Smooth muscle cell of trachea (primary cell): ENCODE measurements at places on chromosomes 12 and 14. TPM values are rescaled to one million over a fixed set of nuclear protein-coding genes. Genes with fewer than 3 reads are reported as not detected.

Gene PHLDA1
- total RNA-seq, result 131 and 269 TPM in 2 replicates

Gene FOXN4
- total RNA-seq, result not detected in 2 replicates

Gene LRP1-AS
- total RNA-seq, result not detected in 2 replicates

Gene TSHR
- 0.33 TPM in 1 of 2 replicates, not detected in the other for total RNA-seq

Gene NKX2-1
- total RNA-seq, result not detected in 2 replicates

Gene AQP2
- total RNA-seq, result not detected in 2 replicates

Gene NELL2
- total RNA-seq, result not detected in 2 replicates

Gene KRT3
- not detected in 2 replicates for total RNA-seq

Gene ADAMTS20
- total RNA-seq, result not detected in 2 replicates

Gene PPM1H
- 0.29 and 0.66 TPM in 2 replicates for total RNA-seq

Gene TUBA1B
- 1,870 and 4,279 TPM in 2 replicates for total RNA-seq

Gene CEBPE
- total RNA-seq, result not detected in 2 replicates

Gene CDKN1B
- 42.8 and 43.5 TPM in 2 replicates for total RNA-seq

Gene FLRT2
- 6.4 and 15.5 TPM in 2 replicates for total RNA-seq

Gene GLT8D2
- total RNA-seq, result 48.5 and 66.3 TPM in 2 replicates

Gene DYRK4
- 36.2 and 52.7 TPM in 2 replicates for total RNA-seq

Gene SP7
- not detected in 2 replicates for total RNA-seq

Gene DHRS4L2
- total RNA-seq, result 18.5 and 25.0 TPM in 2 replicates

Gene LRRC10
- total RNA-seq, result not detected in 2 replicates

Gene TPH2
- total RNA-seq, result not detected in 2 replicates

Gene ARHGAP9
- not detected in 2 replicates for total RNA-seq

Gene CHGA
- 0.15 TPM in 1 of 2 replicates, not detected in the other for total RNA-seq

Gene GPN3
- total RNA-seq, result 12.7 and 24.0 TPM in 2 replicates

Gene TMEM119
- 388 and 611 TPM in 2 replicates for total RNA-seq
